ENCODE measurements at places on chromosomes 12 and 14.

DNA sequence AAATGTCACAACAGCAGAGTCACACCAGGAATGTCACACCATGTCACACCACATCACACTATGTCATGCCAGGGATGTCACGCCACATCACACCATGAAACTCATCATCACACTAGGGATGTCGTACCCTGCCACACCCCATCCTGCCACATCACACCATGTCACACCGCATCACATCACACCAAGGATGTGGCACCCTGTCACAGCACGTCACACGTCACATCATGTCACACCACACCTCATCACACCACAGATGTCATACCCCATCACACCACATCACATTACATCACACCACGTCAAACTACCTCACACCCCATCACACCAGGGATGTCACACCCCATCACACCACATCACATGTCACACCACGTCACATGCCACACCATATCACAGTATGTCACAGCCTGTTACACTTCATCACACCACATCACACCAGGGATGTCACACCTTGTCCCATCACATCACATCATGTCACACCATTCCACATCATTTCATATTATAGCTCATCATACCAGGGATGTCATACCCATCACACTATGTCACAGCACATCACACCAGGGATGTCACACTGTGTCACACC is 90.9 kb downstream of the TMEM121 start:
- DNase-seq: no peak

DNA sequence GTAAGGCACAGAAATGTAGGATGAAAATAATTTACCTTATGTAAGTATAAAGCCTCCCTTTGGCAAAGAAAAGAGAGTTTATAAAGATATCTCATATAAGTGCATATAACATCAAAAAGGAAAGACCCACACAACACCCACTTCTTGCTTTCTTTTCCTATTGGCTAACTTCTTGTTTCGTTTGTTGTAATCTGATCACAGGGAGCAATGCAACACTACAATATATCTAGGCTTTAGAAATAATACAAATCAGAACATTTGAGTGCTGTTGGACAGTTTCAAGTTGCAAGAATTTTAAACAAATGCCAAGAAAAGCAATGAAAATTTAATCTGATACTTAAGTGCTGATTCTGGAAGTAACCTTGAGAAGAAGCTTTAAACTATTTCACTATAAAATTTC is 1.3 kb downstream of the FGD6 start:
- DNase-seq: no peak

DNA sequence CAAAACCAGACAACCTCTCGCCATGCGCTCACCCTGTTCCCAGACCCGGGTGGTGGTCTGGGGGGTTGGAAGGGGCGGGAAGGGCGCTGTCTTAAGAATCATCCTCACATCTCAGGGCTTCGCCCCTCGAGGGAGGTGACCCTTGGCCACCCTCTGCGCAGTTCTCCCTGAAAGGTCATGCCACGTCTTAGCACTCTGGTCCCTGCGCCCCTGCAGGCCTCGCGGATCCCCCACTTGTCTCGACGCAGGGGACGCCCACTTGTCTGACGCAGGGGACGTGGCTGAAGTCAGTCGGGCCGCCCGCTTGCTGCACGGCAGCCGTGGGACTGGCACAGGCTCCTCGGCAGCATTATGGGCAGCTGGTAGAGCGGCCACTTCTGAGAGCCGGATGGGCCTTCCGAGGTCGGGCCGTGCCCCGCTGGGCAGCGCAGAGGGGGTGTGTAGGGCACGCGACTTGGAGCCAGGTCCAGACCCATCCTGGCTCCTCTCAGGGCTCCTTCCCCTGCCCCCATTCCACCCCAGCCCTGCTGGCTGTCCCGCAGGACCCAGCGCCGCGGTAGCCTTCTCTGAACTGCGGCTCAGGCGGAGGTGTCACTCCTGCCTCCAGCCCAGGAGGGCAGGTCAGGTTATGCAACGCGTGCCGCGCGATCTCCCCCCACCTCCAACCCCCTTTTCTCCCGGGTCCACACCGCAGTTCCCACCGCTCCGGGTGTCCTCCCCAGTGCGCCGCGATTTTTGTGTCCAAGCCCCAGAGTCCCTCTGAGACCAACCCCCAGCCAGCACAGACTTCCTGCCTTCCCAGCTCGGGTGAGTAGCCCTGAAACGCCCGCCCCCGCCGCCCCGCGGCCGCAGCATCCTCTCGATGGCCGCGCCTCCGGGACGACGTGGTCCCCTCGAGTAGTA is 40.9 kb upstream of the CAPRIN2 start:
- DNase-seq: no peak

DNA sequence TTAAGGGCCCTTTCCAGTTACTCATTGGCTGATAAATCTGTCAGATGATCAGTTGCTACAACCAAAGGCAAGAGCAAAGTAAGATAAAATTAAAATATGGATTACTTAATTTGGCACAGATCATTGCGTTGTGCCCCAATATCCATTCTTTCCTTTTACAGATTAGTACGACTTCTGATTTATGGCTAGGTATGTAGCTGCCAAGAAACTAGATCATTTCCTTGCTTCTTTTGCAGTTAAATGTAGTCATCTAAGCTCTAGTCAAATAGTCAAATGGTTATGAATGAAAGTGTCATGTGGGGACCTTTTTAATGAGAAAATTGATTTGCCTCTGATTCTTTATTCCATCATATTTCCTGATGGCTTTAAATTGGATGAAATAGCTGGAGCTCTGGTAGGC is 1039.9 kb upstream of the FLRT2 start:
- no peak for DNase-seq

GRCh38 chr12:101076921-101077320 is 133.1 kb downstream of the SLC5A8 start:
- no peak for DNase-seq

DNA sequence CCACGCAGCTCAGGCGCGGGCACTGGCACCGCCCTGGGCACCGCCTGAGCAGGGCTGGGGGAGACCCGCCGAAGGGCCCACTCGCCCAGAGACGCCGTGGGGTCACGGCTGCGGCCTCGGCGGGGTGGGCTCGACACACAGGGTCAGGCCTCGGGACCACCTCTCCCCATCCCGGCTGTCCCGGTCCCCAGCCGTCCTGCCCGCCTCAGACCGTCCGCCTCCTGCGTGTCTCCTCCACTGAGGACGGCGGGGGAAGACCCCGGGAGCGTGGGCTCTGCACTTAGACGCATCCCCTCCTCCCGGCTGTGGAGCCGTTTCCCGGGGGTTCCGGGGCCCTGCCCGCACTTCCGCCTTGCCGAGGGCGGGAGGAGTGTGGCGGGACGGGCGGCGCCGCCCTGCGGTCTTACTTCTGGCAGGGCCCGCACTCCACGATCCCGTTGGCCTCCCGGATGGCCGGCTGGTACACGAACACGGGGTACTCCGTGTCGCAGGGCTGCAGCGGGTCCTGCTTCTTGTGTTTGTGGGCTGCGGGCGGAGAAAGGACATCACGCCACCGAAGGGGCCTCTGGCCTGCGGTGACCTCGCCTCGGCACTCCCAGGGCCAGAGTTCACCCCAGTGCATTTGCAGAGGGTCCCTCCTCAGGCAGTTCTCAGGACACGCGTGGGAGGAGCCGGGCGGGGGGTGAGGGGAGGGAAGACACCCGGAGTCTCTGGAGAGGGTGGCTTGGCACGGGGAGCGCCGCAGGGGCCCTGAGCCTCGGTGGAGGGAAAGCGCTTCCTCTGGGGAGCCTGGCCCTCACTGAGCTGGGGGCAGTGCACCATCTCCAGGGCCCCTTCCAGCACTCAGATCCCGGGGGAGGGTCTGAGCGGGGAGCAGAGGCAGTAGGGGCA is 23.1 kb upstream of the LRTM2 start:
- no peak for DNase-seq

DNA sequence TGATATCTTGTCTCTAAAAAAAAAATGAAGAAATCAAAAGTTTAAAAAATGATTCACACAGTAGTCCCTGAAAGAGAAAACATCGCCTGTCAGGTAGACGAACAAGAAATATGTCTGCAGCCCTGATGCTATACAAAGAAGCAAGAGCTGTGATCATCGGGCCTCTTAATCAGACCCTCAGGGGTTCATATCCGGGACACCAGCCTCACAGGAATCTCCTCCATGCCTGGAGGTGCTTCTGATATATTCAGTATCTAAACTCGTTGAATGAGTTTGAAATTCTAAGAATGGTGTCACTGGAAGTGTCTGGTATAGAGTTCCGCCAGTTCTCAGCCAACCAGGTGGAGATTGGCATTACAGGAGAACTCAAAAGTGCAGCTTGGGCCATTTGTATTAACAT is 64.7 kb downstream of the KSR2 start:
- DNase-seq: no peak

- DNase-seq: no peak
Observed at GRCh38 chr14:34782031-34782430, 67.6 kb upstream of the CFL2 start.

GRCh38 chr14:49945448-49946319 is 52.8 kb downstream of the ARF6 start:
- no peak for DNase-seq
